ENCODE measurements at places on chromosomes 6 and 20.

DNA sequence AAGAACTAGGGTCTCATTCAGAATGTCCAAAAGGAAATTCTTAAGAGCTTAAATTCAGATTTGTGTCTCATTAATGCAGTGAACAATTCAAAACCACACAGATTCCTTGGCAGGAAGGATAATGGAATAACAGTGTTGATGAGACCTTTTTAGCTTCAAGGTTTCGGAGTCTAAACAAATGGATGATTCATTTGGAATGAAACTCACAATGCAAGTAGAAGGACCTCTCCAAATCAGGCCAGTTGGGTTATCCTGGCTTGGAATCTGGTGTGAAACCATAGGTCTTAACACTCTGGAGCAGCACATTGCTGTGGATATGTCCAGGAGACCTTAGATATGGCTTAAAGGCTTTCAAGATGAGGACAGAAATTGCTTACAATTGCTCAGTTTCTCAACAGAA lies 44.9 kb downstream of the KCTD20 start:
- DNase-seq, result no peak

GRCh38 chr20:40100261-40100660 lies 588.8 kb downstream of the MAFB start:
- DNase-seq, result no peak

DNA sequence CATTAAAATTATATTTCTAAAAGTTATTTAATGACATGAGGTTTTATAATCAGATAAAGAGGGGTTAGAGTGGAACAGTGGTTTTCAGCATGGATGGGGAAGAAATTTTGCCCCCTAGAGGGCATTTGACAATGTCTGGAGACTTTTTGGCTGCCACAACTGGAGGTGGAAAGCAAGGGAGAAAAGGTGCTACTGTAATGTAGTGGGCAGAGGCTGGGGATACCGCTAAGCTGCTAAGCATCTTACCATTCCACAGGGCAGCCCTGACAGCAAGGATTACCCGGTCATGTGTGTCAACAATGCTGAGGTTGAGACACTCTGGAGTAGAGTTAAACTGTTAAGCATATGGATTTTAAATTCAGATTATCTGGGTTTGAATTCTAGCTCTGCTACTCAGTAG lies 52.9 kb upstream of the FABP7 start:
- DNase-seq, result no peak

GRCh38 chr6:153960281-153960680 lies 78.8 kb upstream of the OPRM1 start:
- DNase-seq, result no peak

- DNase-seq, result no peak
Measured at GRCh38 chr6:41589223-41589622, 43.0 kb downstream of the FOXP4 start.

Measured in stimulated activated CD4-positive, alpha-beta T cell treated with anti-CD3 and anti-CD28 coated beads, TNF-alpha, amount 100 ng/mL, for 4 hours (primary cell).